ENCODE measurements at places on chromosomes 16 and 17. TPM values are rescaled to one million over a fixed set of nuclear protein-coding genes. Genes with fewer than 3 reads are reported as not detected.
A peak's percentile ranks its signal among the peaks of the same experiment; 100 is the strongest.

The CACNA1H gene
- total RNA-seq, result 8.4 TPM

The RNF222 gene
- total RNA-seq, result not detected

DNA sequence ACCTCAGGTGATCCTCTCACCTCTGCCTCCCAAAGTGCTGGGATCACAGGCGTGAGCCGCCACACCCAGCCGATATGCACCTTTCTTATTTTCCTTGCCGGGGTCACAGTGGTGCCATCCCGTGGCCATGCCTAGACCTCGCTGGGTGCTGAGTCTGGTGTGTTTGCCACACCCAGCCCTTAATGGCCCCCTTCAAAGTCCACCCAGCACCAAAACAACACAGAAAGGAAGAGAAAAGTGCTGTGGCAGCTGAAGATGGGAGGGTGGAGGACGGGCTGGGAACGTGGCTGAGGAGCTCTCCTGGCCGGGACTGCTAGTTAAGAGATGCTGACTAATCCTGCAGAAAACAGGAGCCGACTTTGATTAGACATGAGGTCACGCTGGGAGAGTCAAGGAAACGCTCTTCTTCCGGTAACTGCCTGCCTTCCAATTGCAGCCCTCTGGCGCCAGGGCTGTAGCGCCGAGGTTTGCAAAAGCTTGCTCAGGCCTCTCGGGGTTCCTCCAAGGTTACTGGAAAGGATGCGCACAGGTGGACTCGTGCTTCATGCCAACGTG is 10.9 kb downstream of the SLC43A2 start:
- no peak for DNase-seq

DNA sequence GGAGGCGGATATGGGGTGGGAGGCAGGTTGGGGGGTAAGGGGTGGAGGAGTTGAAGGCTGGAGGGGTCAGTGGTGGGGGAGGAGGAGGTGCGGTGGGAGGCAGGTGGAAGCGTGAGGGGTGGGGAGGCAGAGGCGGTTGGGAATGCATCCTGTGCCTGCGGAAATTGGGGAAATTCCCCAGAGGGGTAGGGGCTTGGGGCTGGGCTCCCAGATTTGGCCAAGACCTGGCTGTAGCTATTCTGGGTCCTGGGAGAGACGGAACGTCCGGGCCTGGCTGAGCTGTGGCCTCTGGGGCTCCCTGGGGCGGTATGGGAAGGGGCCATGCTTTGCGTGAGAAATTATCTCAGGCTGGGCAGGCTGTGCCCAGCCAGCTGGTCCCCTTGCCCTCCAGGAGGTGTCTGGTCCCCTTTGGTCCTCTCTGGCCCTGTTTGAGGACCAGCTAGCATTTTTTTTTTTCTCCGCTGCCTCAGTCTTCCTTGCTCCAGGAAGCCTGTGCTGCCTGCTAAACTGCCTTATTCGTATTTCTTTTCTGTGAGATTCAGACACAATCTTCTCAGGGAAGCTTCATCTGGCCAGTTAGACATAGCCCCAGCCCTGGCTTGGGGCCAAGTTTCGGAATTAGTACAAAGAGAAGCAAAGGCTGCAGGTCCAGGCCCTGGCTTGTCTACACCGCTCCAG is 7.3 kb upstream of the TRPV2 start:
- DNase-seq, result peak; percentile 70

DNA sequence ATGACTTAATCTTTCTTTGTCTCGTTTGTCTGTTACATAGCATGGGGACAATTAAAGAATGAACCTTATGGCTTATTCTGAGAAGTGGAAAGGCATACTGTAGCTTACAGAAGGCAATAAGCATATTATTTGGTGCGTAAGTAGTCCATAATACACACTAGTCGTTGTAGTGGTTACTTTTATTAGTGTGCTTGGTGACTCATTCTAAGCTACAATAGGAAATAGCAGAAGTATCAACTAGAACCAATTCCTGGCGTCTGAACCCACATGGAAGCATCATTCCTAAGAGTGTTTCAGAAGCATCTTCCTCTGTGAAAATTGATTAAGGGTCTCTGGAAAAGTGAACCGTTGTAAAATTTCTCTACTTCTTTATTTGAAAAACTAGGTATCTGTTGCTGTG is 777.8 kb upstream of the EEF2KMT start:
- DNase-seq, result no peak

DNA sequence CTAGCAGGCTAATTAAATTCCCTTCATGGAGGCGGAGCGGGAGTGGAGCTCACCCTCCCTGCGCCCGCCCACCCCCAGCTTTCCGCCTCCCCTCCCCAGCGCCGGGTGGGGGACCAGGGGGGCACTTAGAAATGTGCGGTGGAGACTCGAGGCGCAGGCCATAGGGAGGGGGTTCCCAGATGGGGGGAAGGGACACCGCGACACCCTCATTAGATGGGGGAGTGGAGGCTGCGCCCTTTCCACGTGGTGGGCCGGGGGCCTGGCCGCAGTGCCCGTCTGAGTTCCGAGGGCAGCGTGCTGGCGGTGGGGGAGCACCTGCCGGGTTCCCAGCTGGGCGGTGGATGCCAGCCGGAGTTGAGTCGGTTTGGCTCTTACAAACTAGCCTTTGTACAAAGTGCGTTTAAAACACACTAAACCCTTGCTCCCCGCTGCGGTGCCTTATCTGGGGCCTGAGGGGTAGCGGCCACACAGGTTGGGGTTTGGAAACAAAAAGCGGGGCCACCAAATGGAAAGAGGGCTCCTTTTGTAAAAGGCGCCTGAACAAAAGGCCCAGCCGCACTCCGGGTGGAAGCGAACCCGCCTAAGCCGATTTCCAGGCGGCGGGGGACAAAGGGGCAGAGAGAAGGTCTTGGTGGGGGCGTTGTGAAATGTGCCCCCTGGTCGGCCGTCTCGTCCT is 1.4 kb downstream of the GSE1 start:
- no peak for DNase-seq

GRCh38 chr17:62778990-62779681 is 29.0 kb downstream of the MARCHF10 start:
- DNase-seq, result peak; percentile 78

The CMTM2 gene
- 4.0 TPM for total RNA-seq

The C16orf92 gene
- total RNA-seq, result not detected

- DNase-seq, result no peak
Measured at GRCh38 chr16:50360033-50360778, 8.6 kb downstream of the BRD7 start.

The ATP5PD gene
- total RNA-seq, result 171 TPM

- no peak for DNase-seq
Measured at GRCh38 chr16:85029408-85029784, 1.8 kb downstream of the KIAA0513 start.

GRCh38 chr16:87062569-87063442 is 254.4 kb downstream of the C16orf95 start:
- no peak for DNase-seq

DNA sequence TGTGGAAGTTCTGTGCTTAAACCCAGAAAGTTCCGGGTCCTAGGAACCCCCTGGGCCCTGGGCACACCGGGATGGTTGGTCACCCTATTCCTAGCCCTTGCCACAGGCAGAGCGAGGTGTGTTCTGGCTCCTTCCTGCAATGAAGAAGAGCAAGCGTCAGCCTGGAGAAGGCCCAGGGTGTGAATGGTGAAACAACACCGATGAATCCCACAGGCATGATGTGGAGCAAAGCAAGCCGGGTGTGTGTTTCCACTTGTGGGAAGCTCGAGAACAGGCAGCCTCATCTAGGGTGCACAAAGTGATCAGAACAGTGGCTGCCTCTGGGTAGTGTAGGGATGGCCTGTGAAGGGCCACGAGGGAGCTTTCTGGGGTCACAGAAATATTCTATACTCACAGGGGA is 13.8 kb downstream of the KCNG4 start:
- DNase-seq, result no peak

The CASKIN1 gene
- total RNA-seq, result 0.09 TPM

The TNP2 gene
- total RNA-seq, result not detected

The OMG gene
- total RNA-seq, result 12.4 TPM

- peak; percentile 31 for DNase-seq
Measured at GRCh38 chr17:6496116-6496481, 51.8 kb downstream of the PIMREG start.

GRCh38 chr17:6437466-6437865 is 2.5 kb upstream of the AIPL1 start:
- DNase-seq, result no peak

DNA sequence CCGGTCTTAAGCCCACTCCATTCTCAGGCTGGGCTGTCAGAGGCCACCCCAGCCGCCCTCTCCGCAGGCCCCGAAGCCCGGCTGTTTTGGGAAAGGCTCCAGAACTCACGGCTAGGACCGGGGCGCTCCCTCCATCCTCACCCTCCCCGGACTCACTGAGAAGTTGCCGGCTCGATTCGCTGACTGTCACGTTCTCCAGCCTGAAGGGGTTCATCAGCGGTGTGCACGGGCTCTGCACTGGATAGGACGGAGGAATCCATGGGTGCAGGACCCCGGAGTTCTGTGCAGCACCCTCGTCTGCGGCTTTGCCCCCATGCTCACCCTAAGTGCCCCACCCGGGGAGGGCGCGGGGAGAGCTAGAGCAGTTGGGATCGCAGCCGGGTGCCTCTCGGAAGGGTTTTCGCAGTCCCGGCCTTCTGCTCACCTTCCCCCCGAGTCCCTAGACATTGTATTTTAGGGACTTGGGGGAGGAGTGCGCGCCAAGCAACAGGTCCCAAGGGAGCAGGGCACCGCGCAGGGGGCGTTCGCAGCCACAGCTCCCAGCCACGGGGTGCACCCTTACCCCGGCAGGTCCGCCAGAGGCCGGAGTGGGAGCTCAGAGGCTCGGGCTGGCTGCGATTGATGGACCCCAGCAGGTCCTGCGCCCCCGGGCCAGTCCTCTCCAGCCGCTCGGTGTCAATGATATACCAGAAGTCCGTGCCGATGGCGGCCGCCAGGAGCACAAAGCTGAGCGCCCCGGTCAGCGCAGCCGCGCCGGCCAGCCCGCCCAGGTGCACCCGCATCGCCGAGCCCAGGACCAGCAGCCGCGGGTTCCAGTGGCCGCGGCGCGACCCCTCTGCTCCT is 1.0 kb downstream of the TMEM114 start:
- no peak for DNase-seq

DNA sequence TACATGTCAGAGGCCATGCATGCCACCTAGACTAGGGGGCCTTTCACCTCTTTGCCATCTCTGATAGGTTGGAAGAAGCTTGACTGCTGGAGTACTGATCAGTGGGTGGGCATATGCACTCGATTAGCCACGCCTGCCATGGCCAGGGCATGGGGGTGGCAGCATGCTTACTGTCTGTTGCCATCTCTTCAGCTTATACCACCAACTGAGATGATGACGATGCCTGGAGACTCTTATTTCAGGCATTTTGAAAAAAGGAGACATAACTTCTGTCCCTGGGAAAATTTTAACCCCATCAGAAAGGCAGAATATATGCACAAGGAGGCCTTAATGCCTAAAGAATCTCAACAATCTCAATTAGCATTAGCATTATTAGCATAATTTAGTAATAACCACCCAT is 60.8 kb downstream of the MSI2 start:
- no peak for DNase-seq

- no peak for DNase-seq
Measured at GRCh38 chr17:34519282-34519681, 60.1 kb upstream of the TMEM132E start.

GRCh38 chr17:35371934-35372333 is 1.5 kb downstream of the SLFN11 start:
- DNase-seq, result no peak

The SPG7 gene
- 98.8 TPM for total RNA-seq

- no peak for DNase-seq
Measured at GRCh38 chr16:47562366-47562765, 101.2 kb downstream of the PHKB start.

DNA sequence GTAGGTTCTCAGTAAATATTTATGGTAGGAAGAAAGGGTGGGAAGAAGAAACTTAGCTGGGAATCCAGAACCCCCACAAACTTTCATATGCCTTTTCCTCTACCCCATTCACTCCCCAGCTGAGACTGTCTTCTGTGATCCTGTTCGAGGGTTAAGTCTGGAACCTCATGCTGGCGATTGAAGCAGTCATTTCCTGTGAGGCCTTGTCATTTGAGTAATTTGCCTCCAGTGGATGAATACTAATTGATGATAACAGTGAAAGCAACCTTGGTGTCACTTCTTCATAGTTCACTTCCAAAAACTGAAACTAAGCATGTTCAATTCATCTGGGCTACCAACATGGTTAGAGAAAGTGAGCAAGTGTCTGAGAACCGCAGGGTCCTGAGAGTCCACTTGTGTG is 401.2 kb downstream of the CDH13 start:
- no peak for DNase-seq

- DNase-seq, result peak; percentile 88
Measured at GRCh38 chr17:81967533-81968395, 6.8 kb upstream of the NOTUM start.

- no peak for DNase-seq
Measured at GRCh38 chr16:12120982-12121652, 144.6 kb downstream of the SNX29 start.

The GHDC gene
- 33.4 TPM for total RNA-seq

DNA sequence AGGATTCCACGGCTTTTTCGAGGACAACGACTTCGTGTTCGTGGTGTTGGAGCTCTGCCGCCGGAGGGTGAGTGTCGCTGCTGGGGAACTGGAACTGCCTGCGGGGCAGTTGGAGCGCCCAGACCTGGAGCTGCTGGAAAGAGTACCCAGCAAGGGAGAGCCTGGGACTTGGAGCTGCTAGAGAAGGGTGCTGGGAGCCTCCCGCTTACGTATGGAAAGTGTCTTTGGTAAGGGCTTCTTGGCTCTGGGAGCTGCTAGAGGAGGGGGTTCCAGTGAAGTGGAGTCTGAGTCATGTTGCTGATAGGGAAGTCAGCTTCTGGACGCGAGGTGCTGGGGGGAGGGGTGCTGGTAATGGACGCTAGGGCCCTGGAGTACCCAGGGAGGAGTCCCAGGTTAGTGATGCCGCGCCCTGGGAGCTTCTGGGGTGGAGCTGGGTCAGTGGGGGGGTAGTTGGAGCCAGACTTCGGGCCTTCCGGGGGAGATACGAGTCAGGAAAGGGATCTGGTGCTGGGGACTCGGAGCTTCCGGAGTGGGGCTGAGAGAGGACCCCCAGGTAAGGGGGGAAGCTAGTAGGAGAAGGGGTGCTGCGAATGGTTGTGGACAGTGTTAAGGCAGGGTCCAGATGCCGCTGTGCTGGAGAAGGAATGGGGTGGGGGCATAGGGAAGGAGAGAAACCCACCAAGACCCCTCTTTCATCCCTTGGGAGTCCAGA is 741 bp downstream of the PLK1 start:
- DNase-seq, result peak; percentile 61

DNA sequence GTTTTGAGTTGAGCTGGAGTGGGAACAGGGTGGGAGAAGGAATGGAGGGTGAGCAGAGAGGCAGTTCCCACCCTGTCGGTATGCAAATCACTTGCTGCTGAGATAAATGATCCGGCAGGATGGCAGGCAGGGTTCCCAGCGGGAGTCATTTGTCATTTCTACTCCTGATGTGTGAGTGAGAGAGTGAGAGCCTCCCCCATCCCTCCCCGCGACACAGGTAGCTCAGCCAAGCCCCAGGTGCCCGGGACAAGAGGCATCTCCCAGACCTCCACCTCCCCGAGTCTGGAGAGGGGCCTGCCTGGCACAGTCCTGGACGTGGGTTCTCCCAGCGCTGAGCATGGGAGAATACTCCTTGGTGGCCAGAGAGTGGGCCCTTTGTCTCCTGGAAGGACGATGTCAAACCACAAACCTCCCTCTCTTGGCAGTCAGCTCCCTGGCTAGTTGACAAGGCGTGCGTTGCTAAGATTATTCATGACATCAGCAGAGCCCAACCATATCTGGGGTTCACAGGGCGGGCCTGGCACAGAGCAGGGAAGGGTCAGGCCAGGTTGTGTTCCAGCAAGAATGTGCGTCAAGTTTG is 33.7 kb upstream of the TNRC6C start:
- no peak for DNase-seq
